Activated B cell treated with CpG ODN at 0.5 μM for 24 hours (primary cell): ENCODE measurements at places on chromosomes 5 and 9. TPM values are rescaled to one million over a fixed set of nuclear protein-coding genes. Genes with fewer than 3 reads are reported as not detected.
A peak's percentile ranks its signal among the peaks of the same experiment; 100 is the strongest.

- peaks cover 2% of the 10 kb centered on the region for H3K36me3 ChIP-seq
- H3K27ac ChIP-seq: no peak overlapping the region
- no peak for DNase-seq
- no peaks in the 10 kb centered on the region for H3K4me1 ChIP-seq
- no peaks in the 10 kb centered on the region for H3K27me3 ChIP-seq
Measured at GRCh38 chr9:80775971-80776370, 913.4 kb downstream of the TLE1 start.

- H3K36me3 ChIP-seq: no peaks in the 10 kb centered on the region
- no peaks in the 10 kb centered on the region for H3K27me3 ChIP-seq
- no peaks in the 10 kb centered on the region for H3K4me1 ChIP-seq
- no peak overlapping the region for H3K4me3 ChIP-seq
Measured at GRCh38 chr9:122001491-122002201, 91.5 kb downstream of the TTLL11 start.

- H3K4me1 ChIP-seq: no peaks in the 10 kb centered on the region
- no peak for DNase-seq
- H3K27ac ChIP-seq: no peak overlapping the region
- no peaks in the 10 kb centered on the region for H3K27me3 ChIP-seq
- no peak overlapping the region for H3K4me3 ChIP-seq
Measured at GRCh38 chr9:16316911-16317817, 553.3 kb downstream of the BNC2 start.

- H3K36me3 ChIP-seq: peaks cover 39% of the 10 kb centered on the region
- H3K4me3 ChIP-seq: peak overlapping the region; percentile 82
- no peaks in the 10 kb centered on the region for H3K27me3 ChIP-seq
- no peak for DNase-seq
Measured at GRCh38 chr5:37208883-37209797, 40.0 kb downstream of the CPLANE1 start.

- no peak overlapping the region for H3K4me3 ChIP-seq
- H3K27ac ChIP-seq: no peak overlapping the region
- H3K4me1 ChIP-seq: no peaks in the 10 kb centered on the region
- no peak for DNase-seq
- no peaks in the 10 kb centered on the region for H3K27me3 ChIP-seq
Measured at GRCh38 chr9:101848485-101848919, 110.1 kb upstream of the GRIN3A start.

ROR2 gene
- total RNA-seq: 0.12 TPM in 1 of 2 replicates, not detected in the other

NR2F1 gene
- total RNA-seq: not detected in 2 replicates

DNA sequence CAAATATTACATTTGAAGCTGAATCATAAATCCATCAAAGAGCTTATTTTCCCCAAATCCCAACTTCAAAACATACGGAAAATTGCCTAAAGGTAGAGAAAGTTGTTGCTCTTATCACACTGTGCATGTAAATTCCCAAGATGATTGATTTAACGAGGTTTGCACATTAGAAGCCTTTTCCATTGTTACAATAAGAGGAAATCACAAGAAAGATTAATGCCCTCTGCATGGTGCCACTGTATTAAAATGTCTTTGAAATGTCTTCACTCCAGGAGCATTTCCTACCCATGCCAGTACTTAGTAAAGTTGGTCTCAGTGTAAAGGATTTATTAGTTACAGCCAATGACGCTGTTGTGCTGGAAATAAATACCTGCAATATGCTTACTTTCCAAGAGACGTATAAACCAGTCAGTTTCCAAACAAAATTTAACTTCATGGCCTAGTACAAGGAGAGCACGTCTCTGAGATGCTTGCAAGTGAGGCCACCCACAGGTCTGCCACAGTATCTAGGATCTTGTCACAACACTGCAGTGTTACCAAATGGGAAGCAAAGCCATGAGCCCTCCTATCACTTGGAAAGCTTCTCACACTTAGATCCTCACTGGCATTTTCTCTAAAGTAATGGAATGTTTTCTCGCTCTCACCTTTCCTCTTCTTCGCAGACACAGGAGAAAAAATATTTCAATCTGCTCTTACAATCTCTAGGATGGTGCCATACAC, 112.4 kb downstream of the CETN3 start:
- H3K27me3 ChIP-seq: peaks cover 9% of the 10 kb centered on the region
- H3K36me3 ChIP-seq: no peaks in the 10 kb centered on the region
- H3K27ac ChIP-seq: no peak overlapping the region
- H3K4me1 ChIP-seq: peaks cover 9% of the 10 kb centered on the region
- no peak for DNase-seq
- no peak overlapping the region for H3K4me3 ChIP-seq

DNA sequence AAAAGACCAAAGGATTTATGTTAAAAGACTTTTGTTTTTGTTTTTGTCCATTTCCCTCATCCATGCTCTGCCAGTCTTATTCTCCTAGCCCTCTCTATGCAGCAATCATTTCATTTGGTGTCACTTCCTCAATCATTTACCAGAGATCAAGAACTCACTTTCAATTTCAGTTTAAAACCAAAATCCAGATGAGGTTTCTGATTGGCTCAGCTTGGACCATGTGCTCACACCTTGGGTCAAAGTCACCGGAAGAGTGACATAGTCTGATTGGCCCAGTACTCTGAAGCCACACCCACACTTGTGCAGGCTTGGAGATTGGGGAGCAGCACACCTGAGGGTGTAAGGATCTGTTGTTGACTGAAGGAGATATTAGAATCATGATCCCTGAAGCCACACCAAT, 79.6 kb downstream of the TLR4 start:
- no peak overlapping the region for H3K4me3 ChIP-seq
- no peaks in the 10 kb centered on the region for H3K36me3 ChIP-seq
- H3K27ac ChIP-seq: no peak overlapping the region
- no peaks in the 10 kb centered on the region for H3K27me3 ChIP-seq
